BJ (cell line): ENCODE measurements at places on chromosomes 5 and 9.

GRCh38 chr5:99379187-99379586 lies 450.4 kb upstream of the CHD1 start:
- DNase-seq, result no peak

- no peak for DNase-seq
Measured at GRCh38 chr9:76905791-76906646, at the start of gene PRUNE2. PRUNE2 (minus strand) TSS chr9:76906114; CDS start chr9:76905963, 151 bp downstream.

DNA sequence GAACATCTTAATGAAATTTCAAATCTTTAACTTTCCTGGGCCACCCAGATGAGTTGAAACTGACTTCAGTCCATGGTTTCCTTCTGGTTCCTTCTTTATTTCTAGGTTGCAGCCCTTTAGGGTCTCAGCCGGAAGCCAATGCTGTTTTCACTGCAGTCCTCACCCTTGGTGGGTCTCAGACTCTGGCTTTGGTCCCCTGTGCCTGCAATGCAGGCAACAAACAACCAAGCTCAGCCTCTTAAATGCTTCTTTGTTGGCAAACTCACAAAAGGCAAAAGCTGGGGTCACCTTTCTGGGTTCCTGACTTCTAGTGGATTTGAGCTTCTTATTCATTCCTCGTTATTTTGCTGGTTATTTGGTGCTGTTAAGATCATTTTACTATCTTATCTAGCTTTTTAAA lies 19.3 kb upstream of the APC start:
- DNase-seq, result no peak

GRCh38 chr5:38267372-38267771 lies 9.0 kb downstream of the EGFLAM start:
- DNase-seq, result no peak

- no peak for DNase-seq
Measured at GRCh38 chr9:123321616-123322272, 34.3 kb upstream of the CRB2 start.

GRCh38 chr5:6373081-6373846 lies 5.1 kb downstream of the MED10 start:
- DNase-seq, result no peak

- no peak for DNase-seq
Measured at GRCh38 chr9:12851341-12852090, 76.7 kb downstream of the LURAP1L start.

- DNase-seq, result peak; percentile 63
Measured at GRCh38 chr9:134366223-134367031, 40.2 kb downstream of the RXRA start.

- no peak for DNase-seq
Measured at GRCh38 chr5:141326088-141326854, 4.0 kb upstream of the PCDHGA1 start.

DNA sequence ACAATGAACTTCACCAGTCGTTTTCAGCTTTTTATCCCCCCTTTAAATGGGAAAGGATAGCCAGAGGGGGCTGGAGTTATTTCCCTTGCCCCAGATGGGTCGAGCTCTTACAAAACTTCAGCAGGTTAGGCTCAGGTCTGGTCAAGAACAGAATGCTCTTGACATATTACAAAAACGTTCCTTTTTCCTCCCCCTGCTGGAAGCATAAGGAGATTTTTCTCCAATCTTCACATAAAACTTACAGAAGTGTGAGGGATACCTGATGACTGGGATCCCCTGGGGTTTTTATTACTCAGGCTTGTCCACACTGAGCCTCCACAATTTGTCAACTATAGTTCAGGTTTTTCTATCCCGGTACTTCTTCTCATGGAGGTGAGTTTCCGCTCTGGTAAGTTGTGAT lies 60.8 kb downstream of the CSF2 start:
- no peak for DNase-seq

GRCh38 chr9:79610019-79610631 lies 38.4 kb downstream of the TLE4 start:
- DNase-seq, result peak; percentile 74
